ENCODE measurements at places on chromosomes 4 and X.

DNA sequence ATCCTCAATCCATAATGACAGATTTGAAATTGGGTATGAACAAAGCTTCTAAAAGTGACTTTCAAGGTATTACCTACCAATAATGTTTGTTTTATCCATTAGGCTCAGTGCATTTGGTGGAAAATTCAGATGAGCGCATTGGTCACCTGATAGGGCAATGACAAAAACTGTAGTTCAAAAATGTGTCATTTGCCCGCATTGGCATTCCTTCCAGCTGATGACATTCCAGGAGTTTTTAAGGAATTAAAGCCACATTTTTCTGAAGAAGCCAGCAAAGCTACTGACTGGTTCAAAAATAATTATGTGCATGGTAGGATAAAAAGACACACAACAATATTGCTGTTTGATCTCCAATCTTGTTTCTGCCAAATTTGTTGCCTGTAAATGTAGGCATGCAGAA is 473.4 kb upstream of the CPEB2 start:
- no peaks in the 10 kb centered on the region for H3K36me3 ChIP-seq
- H3K4me3 ChIP-seq: no peak overlapping the region
- H3K27ac ChIP-seq: no peak overlapping the region
- H3K27me3 ChIP-seq: no peaks in the 10 kb centered on the region

DNA sequence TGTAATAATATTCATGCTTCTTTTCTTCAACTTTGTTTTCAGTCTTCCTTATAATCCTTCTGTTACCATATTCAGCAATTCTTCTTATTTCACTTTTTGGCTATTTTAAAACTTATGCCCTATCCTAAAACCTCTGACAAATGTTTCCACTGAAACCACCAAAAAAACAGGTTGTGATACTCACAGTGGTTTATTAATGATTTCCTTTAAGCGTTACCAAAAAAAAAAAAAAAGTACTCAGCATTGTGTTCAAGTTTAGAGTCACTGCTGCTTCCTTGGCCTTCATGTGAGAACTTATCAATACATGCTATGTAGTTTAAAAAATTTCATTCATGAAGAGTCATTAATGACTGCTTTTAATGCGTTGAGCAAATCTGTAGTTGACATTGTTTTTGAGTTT is 35.4 kb upstream of the UGT2A3 start:
- H3K4me3 ChIP-seq: no peak overlapping the region
- no peaks in the 10 kb centered on the region for H3K27me3 ChIP-seq
- H3K27ac ChIP-seq: no peak overlapping the region
- H3K4me1 ChIP-seq: peaks cover 1% of the 10 kb centered on the region

GRCh38 chr4:34182306-34182705 is 2062.0 kb downstream of the ARAP2 start:
- DNase-seq: no peak
- no peaks in the 10 kb centered on the region for H3K27me3 ChIP-seq
- H3K4me3 ChIP-seq: no peak overlapping the region
- no peaks in the 10 kb centered on the region for H3K4me1 ChIP-seq
- H3K36me3 ChIP-seq: no peaks in the 10 kb centered on the region

GRCh38 chr4:184755278-184755677 is 21.4 kb upstream of the CENPU start:
- DNase-seq: no peak
- H3K27ac ChIP-seq: no peak overlapping the region
- no peaks in the 10 kb centered on the region for H3K36me3 ChIP-seq
- H3K4me1 ChIP-seq: peaks cover 8% of the 10 kb centered on the region
- H3K4me3 ChIP-seq: no peak overlapping the region

- H3K36me3 ChIP-seq: no peaks in the 10 kb centered on the region
- H3K27ac ChIP-seq: no peak overlapping the region
- DNase-seq: no peak
- H3K4me1 ChIP-seq: peaks cover 9% of the 10 kb centered on the region
- H3K4me3 ChIP-seq: no peak overlapping the region
Measured at GRCh38 chr4:53040851-53041250, 178.7 kb downstream of the RASL11B start.

DNA sequence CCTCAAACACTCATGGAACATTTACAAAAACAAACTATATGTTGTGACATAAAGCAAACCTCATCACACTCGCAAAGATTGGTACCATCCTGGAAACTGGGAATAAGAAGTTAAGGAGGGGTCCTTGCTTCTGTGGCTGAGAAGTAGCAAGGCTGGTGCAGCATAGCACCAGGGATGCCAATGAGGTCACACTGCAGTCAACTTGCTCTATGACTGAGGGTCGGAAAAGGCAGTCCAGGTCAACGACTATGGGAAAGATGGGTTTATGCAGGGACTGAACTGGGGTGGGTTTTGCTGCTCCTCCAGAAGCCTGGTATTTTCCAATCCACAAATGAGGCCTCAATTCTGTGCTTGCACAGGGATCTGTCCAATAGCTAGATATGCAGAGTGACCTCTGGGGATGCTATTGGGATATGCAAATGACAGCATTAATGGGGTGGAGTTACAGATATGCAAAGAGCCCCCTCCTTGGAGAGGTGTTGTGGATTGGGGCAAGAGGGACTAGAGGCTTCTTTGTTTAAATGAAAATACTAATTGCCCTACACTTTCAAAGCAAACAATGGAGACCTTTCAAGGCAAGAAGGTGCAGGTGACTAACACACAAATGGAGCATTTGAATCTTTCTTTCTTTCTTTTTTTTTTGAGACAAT is 7.2 kb upstream of the IL13RA1 start:
- H3K27ac ChIP-seq: no peak overlapping the region
- no peak for DNase-seq
- H3K4me1 ChIP-seq: peaks cover 1% of the 10 kb centered on the region
- H3K27me3 ChIP-seq: no peaks in the 10 kb centered on the region
- H3K4me3 ChIP-seq: no peak overlapping the region

- no peak overlapping the region for H3K4me3 ChIP-seq
- peaks cover 15% of the 10 kb centered on the region for H3K4me1 ChIP-seq
- H3K27me3 ChIP-seq: no peaks in the 10 kb centered on the region
Measured at GRCh38 chr4:173025131-173025530, 143.5 kb upstream of the GALNT7 start.

DNA sequence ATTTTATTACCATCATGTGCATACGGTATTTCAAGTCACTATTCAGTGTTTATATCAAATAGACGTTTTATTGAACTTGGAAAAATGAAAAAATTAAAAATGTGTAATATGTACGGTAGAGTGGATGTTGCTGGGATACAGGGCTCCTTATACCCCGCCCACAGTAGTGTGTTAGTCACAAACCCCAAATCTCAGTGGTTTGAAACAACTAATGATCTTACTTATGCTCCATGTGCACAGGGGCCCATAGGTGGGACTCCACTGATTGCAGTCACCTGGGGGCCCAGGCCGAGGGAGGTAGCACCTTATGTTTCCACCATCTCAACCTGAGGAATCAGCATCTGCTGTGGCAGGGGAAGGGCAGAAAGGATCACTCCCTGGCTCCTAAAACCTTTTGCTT is 18.1 kb downstream of the LSM6 start:
- no peaks in the 10 kb centered on the region for H3K4me1 ChIP-seq
- H3K27me3 ChIP-seq: no peaks in the 10 kb centered on the region
- no peak overlapping the region for H3K27ac ChIP-seq
- peaks cover 10% of the 10 kb centered on the region for H3K36me3 ChIP-seq

GRCh38 chr4:16687011-16687410 is 211.4 kb downstream of the LDB2 start:
- no peak overlapping the region for H3K27ac ChIP-seq
- H3K4me3 ChIP-seq: no peak overlapping the region
- H3K4me1 ChIP-seq: no peaks in the 10 kb centered on the region

DNA sequence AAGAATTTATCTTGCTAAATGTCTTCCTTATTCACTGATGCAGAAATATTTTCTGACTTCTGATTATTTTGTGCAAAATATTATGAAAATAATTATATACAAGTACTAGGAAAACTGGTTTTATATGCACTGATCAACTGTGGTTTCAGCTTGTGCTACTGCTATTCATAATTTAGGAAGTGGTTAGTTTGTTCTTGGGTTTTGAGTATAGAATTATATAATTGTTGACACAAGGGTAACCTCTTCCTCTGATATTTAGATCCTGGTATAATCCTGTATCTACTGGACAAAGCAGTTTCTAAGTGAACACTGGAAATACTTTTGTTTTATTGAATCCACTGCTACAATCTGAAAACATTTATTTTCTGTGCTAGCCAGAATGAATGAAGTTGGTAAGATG is 182.8 kb downstream of the PDGFC start:
- H3K4me3 ChIP-seq: no peak overlapping the region
- H3K4me1 ChIP-seq: peaks cover 12% of the 10 kb centered on the region

DNA sequence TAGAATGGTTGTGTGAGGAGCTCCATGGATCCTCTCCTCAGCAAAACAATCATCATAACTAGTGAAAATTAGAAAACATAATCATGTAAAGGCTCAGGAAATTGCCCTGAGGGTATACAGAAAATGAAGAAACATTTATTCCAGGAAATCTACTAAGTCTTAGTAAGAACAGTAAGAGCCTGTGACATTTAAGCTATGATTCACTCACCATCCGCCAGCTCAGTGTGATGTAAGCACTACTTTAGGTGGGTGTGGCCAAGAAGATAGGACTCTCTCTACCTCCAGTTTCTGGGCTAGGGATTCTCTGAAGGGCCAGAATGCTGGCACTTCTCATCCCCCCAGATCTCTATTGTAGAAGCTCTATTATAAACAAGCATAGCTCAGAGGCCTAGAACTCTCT is 147.5 kb downstream of the DLG3 start:
- H3K27me3 ChIP-seq: no peaks in the 10 kb centered on the region
- H3K27ac ChIP-seq: no peak overlapping the region
- no peak overlapping the region for H3K4me3 ChIP-seq

DNA sequence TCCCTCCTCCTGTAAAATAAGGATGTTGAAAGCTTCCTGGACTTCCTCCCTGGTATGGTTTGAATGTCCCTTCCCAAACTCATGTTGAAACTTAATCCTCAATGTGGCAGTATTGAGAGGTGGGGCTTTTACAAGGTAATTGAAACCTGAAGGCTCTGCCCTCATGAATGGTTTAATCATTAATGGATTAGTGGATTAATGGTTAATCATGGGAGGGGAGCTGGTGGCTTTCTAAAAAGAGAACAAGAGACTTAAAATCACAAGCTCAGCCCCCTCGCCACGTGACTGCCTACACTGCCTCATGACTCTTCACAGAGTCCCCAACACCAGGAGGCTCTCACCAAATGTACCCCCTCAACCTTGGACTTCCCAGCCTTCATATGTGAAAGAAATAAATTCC is 124.6 kb upstream of the ANXA3 start:
- H3K36me3 ChIP-seq: peaks cover 36% of the 10 kb centered on the region
- DNase-seq: no peak
- H3K27me3 ChIP-seq: no peaks in the 10 kb centered on the region
- H3K4me1 ChIP-seq: peaks cover 16% of the 10 kb centered on the region
- H3K27ac ChIP-seq: no peak overlapping the region

DNA sequence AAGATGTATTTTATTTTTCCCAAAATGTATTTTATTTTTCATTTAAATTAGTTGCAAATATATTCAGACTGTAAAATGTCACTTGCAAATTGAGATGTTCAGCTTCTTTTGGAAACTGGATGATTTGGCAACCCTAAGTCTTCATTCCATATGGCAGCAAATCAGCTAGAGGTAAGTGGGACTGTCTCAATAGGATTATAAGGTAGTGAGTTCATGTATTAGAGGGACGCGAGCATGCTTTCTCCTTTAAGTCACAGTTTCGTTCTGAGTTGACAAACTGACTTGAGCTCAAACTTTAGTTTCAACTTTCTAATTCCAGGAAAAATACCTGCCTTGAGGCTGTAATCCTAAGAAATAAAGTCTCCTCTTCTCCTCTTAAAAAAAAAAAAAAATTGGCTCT is 44.2 kb upstream of the TMEM131L start:
- DNase-seq: no peak
- H3K4me1 ChIP-seq: no peaks in the 10 kb centered on the region
- no peak overlapping the region for H3K27ac ChIP-seq
- no peak overlapping the region for H3K4me3 ChIP-seq
- H3K36me3 ChIP-seq: no peaks in the 10 kb centered on the region

- no peak overlapping the region for H3K27ac ChIP-seq
- H3K36me3 ChIP-seq: peaks cover 36% of the 10 kb centered on the region
- no peak for DNase-seq
- H3K4me3 ChIP-seq: no peak overlapping the region
- H3K4me1 ChIP-seq: peaks cover 35% of the 10 kb centered on the region
- H3K27me3 ChIP-seq: no peaks in the 10 kb centered on the region
Measured at GRCh38 chr4:25811374-25811690, 51.5 kb downstream of the SEL1L3 start.

GRCh38 chrX:152869972-152870371 is 27.9 kb upstream of the ZNF185 start:
- peaks cover 17% of the 10 kb centered on the region for H3K36me3 ChIP-seq
- H3K4me3 ChIP-seq: no peak overlapping the region
- DNase-seq: no peak
- H3K27ac ChIP-seq: no peak overlapping the region
- H3K4me1 ChIP-seq: no peaks in the 10 kb centered on the region

DNA sequence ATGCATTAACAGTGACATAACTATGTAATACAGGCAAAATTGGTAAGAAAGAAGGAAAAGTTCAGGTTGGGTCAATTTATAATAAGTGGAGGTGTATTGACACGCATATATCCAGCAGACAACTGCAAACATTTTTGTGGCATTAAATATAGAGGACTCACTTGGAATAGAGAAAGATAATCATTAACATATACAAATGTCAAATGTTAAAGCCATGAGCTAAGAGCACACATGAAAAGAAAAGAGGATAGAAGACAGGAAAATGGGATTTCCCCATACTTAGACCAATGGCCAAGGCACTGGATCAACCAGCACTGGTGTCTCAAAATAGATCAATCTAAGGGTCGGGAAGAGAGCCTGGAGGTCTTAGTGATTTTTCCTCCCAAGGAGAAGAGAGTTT is 187.6 kb downstream of the PDGFC start:
- H3K27ac ChIP-seq: no peak overlapping the region
- H3K4me1 ChIP-seq: peaks cover 2% of the 10 kb centered on the region
- no peak overlapping the region for H3K4me3 ChIP-seq

- no peaks in the 10 kb centered on the region for H3K27me3 ChIP-seq
- no peak overlapping the region for H3K27ac ChIP-seq
- peaks cover 12% of the 10 kb centered on the region for H3K36me3 ChIP-seq
- H3K4me3 ChIP-seq: no peak overlapping the region
Measured at GRCh38 chr4:139833151-139833910, 167.7 kb downstream of the MGST2 start.

DNA sequence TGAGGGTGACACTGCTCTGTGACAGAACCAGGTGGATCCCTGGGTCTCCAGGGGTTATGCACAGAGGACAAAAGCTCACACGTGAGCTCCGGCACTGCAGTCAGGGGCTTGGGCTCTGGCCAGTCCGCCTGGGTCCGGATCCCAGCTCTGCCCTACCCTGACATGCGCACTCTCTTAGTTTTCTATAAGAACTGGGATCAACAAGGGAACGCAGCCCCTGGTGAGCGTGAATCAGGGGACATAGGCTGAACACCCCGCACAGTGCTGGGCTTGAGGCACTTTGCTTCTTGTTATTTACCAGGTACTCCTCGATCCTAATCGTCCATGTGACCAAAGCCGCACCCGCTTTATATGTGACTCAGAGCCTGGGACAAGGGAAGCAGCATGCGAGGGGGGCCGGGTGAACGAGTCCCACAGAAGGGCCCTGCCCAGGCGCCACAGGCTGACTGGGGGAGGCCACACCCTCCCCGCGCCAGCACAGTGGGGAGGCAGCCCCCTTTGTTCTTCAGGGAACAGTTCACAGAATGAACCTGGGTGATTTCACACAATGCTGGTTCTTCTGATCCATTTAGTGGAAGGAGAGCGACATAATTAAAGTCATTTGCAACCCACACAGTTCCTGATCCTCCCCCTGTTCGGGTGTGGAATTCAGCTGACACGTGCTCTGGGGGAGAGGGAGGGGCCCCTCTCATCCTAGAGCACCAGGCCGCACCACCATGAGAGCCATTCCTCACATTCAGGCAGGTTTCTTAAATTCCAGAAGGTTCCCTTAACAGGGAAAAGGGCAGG is 55.5 kb downstream of the WFS1 start:
- peaks cover 26% of the 10 kb centered on the region for H3K27me3 ChIP-seq
- H3K4me1 ChIP-seq: no peaks in the 10 kb centered on the region
- no peak for DNase-seq
- no peak overlapping the region for H3K4me3 ChIP-seq

Measured in progenitor cell of endocrine pancreas (in vitro differentiated cells).